ENCODE measurements at places on chromosomes 13 and 19.

DNA sequence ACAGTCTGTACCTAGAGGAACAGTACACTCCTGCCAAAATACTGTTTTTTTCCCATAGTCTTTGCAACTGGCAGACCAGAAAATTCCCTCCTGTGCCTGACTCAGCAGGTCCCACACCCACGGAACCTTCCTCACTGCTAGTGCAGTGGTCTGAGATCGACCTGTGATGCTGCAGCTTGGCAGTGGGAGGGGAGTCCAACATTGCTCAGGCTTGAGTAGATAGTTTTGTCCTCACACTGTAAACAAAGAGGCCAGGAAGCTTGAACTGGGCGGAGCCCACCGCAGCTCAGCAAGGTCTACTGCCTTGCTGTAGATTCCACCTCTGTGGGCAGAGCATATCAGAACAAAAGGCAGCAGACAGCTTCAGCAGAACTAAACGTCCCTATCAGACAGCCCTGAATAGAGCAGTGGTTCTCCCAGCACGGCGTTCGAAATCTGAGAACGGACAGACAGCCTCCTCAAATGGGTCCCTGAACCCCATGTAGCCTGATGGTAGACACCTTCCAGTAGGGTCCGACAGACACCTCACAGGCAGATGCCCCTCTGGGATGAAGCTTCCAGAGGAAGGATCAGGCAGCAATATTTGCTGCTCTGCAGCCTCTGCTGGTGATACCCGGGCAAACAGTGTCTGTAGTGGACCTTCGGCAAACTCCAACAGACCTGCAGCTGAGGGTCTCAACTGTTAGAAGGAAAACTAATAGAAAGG, 92.7 kb downstream of the SUCLA2 start:
- no peak for DNase-seq

DNA sequence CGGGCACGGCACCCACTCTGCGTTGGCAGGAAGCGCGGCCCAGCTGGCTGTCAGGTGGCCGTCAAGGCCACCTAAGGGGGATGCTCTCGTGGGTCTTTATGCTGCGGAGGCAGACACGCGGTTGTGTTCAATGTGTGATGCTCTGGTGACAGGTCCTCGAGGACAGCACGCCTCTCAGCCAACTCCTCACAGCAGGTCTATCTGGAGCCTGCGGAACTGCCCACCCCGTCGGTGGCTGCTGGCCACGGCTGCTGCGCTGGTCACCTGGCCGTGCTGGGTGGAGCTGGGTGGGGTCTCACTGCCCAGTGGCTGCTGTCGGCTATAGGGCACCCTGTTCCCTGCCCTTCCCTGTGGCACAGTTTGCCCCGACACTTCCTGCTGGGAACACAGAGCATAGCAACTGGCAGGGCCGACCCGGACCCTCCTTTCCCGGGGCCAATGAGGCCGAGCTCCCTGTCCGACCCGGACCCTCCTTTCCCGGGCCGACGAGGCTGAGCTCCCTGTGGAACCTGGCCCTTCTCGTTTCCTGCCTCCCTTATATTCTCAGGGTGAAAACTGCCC, 14.3 kb upstream of the F7 start:
- DNase-seq: no peak

DNA sequence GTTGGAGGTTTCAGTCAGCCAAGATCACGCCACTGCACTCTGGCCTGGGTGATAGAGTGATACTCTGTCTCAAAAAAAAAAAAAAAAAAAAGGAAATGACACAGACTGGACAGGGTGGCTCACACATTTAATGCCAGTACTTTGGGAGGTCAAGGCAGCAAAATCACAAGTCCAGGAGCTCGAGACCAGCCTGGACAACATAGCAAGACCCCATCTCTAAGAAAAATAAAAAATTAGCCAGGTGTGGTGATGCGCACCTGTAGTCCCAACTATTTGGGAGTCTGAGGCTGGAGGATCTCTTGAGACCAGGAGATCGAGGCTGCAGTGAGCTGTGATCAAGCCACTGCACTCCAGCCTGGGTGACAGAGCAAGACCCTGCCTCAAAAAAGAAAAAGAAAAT, 22.6 kb upstream of the NAPA start:
- DNase-seq: no peak

- no peak for DNase-seq
Measured at GRCh38 chr19:40800997-40801377, 2.0 kb downstream of the EGLN2 start.

- DNase-seq: no peak
Measured at GRCh38 chr19:4980838-4981680, 12.1 kb downstream of the KDM4B start.

DNA sequence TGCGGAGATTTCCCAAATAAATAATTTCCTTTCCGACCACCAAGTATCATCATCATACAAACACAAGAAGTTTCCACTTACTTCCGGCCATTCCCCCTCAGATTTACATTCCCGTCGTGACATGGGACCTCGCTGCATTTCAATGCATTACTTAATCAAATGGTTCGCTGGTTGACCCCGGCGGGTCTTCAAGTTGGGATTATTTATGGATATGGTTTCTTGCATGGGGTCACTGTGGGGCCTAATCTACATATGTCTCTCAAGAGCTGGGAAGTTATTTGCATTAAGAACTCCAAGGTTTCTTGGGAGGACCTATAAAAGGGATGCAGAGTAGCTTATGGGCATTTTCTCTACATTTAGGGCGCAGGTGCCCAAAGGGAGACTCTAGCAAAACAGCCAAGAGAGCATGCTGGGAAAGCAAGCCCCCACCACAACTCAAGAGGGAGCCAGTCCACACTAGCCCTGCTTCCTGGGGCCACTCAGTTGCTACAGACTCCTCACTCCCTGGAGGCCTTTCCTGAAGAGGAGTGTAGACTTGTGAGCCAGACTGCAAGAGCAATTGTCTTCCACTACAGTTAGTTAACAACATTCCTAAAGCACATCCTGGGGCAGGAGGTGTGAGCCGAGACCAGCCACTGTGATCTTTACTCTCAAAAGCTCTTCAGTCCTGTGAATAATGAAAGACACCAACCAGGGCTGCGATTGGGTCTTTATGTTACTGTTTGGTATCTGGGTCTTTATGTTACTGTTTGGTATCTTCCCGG, 125.3 kb downstream of the KATNAL1 start:
- no peak for DNase-seq

GRCh38 chr13:52760077-52760476, 20.5 kb upstream of the CNMD start:
- DNase-seq: no peak
